ENCODE measurements at places on chromosomes 3 and 15.

DNA sequence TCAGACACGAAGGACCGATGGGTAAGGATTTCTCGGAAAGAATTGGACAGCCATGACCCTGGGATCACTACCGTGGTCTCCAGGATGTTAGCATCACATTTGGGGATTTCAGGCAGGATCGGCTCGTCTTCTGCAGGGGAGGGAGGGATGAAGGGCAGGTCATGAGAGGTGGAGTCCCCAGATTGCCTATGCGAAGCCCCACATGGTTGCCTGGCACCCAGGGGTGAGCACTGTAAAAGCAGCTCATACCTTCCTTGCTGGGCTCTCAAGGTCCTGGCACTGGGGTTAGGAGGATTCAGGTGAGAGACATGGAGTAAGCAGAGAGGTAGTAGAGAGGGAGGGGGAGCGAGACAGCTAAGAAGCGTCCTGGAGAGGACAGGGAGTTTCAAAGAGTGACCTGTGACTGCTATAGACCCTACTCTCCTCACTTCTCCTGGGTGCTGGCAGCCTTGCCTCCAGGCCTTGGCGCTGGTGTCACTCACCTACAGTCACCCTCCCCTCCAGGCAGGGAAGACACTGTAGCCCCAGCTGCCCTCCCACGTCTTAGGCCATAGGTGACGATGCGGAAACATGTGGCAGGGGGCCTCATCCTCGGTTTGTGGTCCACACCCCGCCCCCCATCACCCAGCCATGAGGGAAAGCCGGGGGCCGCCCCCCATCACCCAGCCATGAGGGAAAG, 15.0 kb upstream of the EHD4 start:
- DNase-seq = no peak

DNA sequence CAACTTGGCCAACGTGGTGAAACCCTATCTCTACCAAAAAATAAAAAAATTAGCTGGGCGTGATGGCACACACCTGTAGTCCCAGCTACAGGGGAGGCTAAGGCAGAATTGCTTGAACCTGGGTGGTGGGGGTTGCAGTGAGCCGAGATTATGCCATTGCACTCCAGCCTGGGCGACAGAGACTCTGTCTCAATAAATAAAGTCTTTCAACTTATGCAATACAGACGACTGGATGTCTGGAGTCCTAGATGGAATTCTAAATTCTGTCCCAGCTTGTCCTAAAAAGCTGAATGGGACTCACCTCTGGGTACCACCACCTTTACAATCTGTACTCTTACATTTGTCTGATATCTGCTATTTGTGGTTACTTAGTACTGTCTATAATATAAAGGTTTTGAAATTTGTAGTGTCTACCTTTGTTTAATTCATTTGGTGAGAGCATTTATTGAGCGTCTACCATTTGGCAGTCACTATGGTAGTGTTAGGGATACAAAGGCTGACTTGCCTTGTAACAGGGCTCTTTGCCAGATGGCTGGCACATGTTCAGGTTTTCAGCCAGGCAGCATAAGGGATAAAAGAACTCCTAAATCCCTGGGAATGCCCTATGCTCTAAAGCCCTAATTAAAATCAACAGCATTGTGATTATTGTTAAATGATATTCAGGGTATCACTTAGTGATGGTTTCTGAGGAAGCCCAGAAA, 7.2 kb upstream of the ZNF609 start:
- no peak for DNase-seq

DNA sequence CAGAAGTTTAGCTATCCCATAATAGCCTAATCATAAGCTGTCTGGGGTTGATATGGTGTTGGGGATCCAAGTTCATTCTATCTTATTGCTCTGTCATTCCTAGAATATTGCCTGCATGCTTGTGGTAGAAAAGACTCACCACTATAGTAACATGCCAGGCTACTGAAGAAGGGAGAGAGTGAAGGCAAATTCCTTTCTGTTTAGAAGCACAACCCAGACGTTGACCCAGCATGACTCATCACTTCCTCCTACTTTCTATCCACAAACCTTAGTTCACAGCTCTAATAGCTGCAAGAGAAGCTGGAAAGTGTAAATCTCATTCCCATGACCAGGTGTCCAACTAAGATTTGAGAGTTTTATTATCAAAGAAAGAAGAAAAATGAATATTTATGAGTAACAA, 57.8 kb upstream of the NMD3 start:
- no peak for DNase-seq

DNA sequence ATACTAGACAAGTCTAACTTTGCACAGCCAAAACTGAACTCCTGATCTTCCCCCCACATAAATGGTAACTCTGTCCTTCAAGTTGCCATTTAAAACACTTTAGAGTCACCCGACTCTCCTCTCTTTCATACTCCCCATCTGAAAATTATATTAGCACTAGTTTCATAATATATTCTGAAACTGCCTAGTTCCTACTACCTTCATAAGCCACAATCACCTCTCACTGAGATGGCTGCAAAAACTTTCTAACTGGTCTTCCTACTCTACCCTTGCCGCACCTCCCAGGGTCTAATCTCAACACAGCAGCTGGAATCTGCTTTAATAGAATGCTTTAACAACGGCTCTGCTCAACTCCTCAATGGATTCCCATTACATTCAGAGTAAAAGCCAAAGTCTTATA, 55.0 kb downstream of the GLB1 start:
- no peak for DNase-seq

DNA sequence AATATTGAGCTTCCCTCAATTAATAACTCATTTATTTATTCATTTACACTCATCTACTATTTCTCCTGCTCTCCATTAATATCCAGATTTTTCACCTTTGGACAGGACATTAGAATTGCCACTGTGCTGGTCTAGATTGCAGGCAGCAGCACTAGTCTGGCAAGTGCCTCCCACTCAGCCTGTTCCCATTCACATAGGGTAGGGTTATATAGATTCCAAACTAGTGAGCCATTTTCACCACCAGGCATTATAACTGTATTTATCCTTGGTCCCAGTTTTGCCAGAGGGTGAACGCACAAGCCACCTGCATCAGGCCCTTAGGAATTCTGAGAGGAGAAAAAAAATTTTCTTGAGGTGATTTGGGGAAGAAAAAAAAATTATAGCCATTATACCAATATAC, 44.5 kb downstream of the ANAPC13 start:
- no peak for DNase-seq

Data from Caco-2 (cell line).